ENCODE measurements at places on chromosomes 1 and 21.

- DNase-seq, result no peak
Observed at GRCh38 chr1:32983020-32983419, 18.4 kb upstream of the RNF19B start.

DNA sequence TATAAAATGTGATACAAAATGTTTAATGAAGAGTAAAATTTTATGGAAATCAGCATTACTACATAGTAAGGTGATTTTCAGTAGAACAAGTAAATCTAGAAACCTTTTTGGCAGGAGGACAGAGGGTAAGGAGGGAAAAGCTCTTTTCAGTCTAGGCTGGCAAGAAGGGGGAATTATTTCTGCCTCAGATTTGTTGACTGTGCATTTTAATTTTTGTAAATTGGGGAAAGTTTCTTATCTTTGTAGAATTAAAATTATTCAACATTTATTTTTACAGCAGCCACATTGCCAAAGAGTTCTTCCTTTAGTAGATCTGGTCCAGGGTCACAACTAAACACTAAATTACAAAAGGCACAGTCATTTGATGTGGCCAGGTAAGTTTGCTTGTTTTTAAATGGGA is 109.2 kb downstream of the ITSN1 start:
- DNase-seq, result no peak

GRCh38 chr1:61904354-61904753 is 162.1 kb downstream of the PATJ start:
- no peak for DNase-seq

GRCh38 chr1:22418312-22418711 is 33.3 kb upstream of the ZBTB40 start:
- no peak for DNase-seq

GRCh38 chr1:151975311-151976014 is 18.2 kb downstream of the S100A10 start:
- no peak for DNase-seq

DNA sequence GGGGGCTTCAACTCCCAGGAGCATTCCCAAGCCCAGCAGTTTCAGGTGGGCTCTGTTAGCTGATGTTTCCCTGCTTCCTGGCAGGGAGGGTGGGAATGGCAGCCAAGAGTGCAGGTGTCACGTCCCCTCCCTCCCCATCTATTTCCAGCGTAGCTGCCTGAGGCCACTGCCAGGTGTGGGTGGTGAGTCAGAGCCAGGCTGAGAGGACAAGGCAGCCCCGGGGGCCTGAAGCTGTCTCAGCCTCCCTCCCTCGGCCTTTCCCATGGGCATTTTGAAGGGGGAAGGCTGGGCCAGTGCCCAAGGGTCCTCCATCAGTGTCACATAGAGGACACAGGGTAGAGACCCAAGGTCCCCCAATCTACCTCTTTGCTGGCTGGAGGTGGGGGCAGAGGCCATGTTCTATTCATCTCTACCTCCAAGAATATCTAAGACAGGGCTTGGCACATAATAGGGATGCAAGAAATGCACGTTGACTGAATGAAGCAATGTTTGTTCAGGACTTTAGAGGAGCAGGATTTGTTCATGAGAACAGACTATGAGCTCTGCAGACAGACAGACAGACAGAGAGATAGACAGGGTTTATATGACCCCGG is 34.4 kb upstream of the ID3 start:
- no peak for DNase-seq

- no peak for DNase-seq
Observed at GRCh38 chr1:150875197-150876118, 941 bp downstream of the ARNT start.

DNA sequence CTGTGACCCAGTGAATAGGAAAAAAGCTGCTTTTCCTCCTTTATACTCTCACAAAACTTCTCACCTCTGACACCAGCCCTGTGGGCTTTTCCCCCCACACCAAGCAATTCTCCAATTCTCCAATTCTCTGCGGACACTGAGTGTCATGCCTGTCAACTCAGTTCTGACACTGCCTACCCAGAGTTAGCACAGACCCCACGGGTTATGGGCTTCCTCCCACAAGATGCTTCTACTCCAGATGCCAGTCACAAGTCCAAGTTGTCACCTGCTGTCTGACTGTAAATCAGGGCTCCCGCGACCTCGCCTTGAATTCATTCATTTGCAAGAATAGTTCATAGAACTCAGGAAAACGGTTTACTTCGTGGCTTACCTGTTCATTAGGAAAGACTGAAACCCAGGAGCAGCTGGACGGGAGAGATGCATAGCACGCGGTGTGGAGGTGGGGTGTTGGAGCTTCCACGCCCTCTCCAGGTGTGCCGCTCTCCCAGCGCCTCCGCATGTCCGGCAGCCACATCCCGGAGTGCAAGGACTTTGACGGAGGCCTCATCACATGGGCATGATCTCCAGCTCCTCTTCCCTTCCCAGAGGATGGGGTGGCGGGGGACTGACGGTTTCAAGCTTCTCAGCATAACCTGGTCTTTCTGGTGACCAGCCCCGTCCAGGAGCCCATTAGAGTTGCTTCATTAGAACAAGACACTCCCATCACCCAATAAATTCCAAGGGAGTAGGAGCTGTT is 154.7 kb downstream of the PGBD5 start:
- DNase-seq, result no peak

DNA sequence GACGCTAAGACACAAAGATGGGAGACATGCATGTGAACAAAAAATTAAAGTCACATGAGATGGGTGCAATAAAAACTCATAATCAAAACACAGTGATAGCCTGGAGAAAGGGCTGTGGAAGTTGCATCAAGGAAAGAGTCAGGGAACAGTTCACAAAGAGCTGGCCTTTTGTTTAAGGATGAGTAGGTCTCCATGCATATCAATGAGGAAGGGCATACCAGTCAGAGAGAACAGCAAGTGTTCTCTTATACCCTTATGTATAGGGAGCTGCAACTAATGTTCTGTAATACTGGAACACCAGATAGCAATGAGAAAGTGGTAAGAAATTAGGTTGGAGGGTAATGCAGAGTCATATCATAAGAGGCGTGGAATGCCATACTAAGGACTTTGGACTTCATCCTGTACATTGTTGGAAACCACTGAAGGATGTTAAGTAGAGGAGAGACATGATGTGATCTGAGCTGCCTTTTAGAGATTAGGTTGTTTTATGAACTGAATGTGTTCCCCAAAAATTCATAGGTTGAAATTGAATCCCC is 46.7 kb upstream of the SAMD13 start:
- DNase-seq, result no peak

- DNase-seq, result no peak
Observed at GRCh38 chr1:70909262-70909822, 138.3 kb downstream of the PTGER3 start.

DNA sequence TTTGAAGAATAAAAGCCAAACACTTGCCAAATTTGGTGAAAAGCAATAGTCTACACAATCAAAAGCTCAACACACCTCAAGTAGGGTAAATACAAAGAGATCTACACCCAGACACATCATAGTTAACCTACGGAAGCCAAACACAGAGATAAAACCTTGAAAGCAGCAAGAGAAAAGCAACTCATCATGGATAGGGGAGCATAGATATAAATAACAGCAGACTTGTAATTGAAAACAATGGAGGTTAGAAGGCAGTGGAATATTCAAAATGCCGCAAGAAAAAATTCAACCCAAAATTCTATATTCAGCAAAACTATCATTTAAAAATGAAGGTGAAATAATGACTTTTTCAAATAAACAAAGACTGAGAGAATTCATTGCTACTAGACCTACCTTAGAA is 105.1 kb downstream of the ITSN1 start:
- DNase-seq, result no peak

DNA sequence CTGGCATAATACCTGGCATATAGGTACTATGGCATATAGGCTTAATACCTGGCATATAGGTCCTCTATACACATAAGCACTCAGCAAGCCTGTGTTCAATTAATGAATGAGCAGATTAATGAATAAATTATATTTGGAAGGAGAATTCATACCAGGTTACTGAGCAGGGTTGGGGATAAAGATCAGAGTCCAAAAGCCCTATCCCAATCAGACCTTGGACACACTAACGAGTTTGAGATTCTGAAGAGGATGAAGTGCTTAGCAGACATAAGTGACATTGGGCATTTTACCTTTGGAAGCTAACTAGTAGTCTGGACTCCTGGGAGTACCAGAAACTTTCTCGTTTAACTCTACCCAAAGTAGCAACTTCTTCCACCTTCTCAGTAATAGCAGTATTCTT is 63.3 kb upstream of the ARHGAP29 start:
- no peak for DNase-seq

GRCh38 chr1:93738075-93738622 is 56.5 kb upstream of the BCAR3 start:
- DNase-seq, result peak; percentile 77

DNA sequence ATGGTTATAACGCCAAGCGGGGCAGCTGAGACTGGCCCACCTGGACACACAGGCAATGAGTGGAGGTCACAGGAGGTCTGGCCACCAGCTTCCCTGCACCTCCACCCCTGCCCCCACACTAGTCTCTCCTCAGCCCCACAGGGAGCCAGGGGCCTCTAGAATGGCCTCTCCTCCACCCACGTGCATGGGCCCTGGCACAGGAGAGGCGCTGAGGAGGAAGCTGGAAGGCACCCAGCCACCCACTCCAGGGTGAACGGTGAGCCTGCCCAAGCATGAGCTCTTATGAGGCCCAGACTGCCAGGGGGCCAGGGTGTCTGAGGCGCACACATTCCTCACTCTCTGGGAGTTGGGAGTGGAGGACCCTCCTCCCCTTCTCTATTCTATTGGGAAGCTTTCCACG is 22.2 kb downstream of the LRP8 start:
- DNase-seq, result no peak

DNA sequence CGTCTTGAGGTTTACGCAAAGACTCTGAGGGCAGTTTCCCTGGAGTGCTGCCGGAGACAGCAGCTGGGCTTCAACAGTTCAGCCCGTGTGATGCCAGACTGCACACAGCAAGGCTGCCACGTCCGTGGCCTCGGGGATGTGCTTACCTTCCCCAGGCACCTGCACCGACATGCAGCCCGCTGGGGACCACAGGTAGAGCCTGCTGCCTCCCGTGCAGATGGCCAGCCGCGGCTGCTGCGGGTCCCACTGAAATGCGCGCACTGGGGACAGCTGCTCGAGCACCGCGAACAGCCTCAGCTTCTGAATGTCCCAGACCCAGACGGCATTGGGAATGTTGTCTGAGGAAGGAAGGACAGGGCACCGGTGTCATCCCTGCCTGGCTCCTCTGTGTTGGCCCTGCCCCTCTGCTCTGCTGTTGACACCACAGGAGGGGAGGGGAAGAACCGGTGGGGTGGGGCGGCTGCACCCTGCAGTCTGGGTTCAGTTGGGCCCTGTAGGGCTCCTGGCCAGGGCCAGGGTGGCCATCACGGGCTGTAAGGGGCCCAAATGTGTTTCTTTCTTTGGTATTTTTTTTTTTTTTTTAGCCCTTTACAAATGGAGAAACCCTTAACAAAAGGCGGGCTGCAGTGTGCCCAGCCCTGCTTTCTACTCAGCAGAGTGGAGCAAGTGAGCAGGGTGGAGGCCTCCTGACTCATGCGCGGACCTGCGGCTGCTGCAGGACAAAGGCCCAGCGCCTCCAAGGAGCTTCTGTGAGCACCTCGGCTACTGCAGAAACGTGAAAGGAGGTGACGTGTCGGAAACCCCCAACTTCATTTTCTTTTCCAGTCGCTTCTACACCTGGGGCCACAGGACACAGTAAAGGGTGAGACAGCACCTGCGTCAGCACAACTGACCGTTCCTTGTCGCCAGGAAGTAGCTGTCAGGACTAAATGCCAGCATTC is 6.8 kb downstream of the TPRG1L start:
- DNase-seq, result no peak

DNA sequence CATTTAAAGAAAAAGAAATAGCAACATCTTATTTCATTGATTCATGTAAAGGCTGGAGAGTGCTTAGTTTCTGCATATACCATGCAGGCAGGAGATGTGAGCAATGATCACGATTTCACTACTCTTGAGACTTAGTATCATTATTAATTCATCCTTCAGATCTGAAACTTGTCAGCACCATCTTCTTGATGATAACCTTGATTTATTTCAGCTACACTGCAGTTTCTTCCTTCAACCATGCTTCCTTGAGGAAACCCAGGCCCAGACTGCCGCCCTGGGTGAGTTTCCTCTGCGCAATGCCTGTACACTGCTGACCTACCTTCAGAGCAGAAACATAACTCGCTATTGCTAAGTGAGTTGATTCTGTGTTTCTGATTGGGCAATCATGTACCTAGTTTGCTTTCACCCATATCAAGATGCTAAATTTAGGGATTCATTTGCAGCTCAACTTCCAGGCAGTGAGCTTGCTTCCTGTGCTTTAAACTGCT is 13.5 kb upstream of the BCL10 start:
- no peak for DNase-seq

- no peak for DNase-seq
Observed at GRCh38 chr1:59561796-59562195, 253.0 kb upstream of the HOOK1 start.

GRCh38 chr1:2416403-2416802 is 4.0 kb upstream of the PEX10 start:
- DNase-seq, result no peak

- no peak for DNase-seq
Observed at GRCh38 chr1:191760016-191760415, 398.2 kb upstream of the RGS18 start.

- DNase-seq, result no peak
Observed at GRCh38 chr1:236341298-236341697, 52.8 kb upstream of the EDARADD start.

DNA sequence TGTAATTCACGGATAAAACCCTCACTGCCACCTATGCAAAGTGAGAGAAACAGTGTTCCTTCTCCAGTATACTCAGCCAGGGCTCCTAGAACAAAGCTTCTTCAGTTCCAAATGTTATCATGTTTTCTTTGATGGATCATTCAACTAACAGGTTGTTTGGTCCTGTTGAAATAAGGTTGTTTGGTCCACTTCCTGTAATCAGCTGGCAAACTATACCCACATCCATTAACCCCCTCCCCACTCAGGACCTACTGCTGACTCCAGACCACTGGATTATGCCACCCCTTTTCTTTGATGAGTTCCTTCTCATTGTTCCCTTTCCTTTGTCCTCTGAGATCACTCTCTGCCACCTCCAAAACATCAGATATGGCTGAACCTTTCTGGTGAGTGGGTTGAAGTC is 267.7 kb upstream of the USP25 start:
- no peak for DNase-seq

GRCh38 chr1:39379187-39379586 is 112.2 kb upstream of the BMP8A start:
- DNase-seq, result no peak

- no peak for DNase-seq
Observed at GRCh38 chr1:41521766-41522165, 37.3 kb upstream of the EDN2 start.

DNA sequence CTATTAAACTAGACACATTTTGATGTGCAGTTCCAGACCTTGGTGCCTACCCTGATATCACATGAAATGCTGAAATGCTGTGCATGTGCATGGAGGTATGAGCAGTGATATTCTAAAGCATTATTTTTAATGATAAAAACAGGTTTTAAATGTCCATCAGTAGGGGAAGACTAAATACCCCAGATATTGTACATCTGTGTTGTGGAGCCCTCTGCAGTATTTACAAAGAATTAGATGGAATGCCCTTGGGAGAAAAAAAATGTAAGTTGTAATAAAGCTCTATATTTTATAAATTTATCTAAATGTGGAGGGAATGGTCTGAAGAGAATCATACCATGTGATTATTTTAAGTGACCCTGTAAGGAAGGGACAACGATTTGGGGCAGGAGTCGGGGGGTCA is 39.1 kb upstream of the IGSF5 start:
- DNase-seq, result no peak

Measured in HCT116 (cell line).